Activated naive CD4-positive, alpha-beta T cell treated with anti-CD3 and anti-CD28 coated beads, Interleukin-2, amount 10 ng/mL, durations not matched to agents 7 days and 5 days (primary cell): ENCODE measurements at places on chromosomes 7 and 10.
A peak's percentile ranks its signal among the peaks of the same experiment; 100 is the strongest.

GRCh38 chr10:11593612-11594011 is 17.8 kb downstream of the USP6NL start:
- no peak for DNase-seq

GRCh38 chr7:108515630-108516029 is 10.3 kb downstream of the PNPLA8 start:
- no peak for DNase-seq

GRCh38 chr7:29202651-29203069 is 8.1 kb downstream of the CHN2 start:
- DNase-seq, result no peak

GRCh38 chr7:127704211-127704610 is 52.2 kb downstream of the SND1 start:
- no peak for DNase-seq

DNA sequence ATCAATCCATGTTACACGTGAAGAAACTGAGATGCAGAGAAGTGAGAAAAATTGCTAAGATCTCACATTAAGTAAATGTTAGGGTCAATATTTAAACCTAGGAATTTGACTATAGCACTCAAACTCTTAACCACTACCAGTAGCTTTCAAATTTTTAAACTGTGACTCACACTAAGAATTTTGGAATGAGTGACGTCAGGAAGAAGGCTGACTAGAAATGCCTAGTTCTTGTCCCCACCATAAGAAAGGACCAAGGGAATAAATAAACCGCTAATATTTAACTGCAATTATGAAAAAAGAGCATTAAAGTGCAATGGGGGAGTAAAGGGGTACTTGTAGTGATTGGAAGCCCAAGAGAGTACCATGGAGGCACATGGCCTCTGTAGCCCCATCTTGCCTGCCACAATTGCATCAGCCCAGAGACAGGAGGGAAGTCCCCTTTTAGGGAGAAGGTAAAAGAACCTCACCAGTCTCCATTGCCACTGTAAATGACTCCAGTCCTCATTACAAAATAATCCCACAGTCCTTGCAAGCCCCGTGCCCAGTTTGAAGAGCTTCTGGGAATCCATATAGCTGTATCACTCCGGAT is 3.5 kb upstream of the AKR1B1 start:
- no peak for DNase-seq

- peak; percentile 50 for DNase-seq
These were observed 19.8 kb downstream of the ERCC6 start for GRCh38 chr10:49518982-49519578.

DNA sequence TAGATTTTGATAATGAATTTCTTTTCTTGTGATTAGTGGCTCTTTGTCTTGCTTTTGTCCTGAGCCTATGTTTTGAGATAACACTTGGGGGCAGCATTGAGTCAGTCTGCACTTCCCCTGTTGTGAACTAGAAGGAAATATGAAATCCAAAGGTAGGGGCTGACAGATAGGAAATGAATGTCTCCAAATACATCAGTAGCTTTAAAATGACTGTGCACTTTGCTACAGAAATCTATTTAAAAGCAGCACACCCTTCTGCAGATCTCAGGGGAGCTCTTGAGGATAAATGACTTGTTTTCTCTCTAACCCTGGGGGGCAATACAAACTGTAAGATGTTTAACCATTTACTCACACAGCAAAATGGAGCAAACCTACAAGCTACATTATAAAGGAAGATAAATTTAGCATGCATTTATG is 176.0 kb upstream of the MYO3A start:
- peak; percentile 22 for DNase-seq

DNA sequence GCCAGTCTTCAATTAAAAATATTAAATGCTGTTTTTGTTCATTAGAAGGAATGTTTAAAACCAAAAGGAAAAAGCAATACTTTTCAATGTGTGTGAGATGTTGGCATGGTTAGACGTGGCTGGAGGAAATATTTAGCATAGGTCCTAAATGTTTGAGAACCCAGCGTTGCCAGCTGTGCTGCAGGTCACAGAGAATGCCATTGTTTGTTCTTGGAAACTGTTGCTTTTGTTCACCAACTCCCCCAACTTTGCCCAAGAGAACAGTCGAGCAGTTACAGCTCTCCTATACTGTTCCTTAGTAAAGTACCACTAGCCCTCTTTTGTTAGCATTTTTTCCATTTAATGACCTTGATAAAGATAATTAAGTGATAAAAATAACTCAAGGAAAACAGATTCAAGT is 44.5 kb upstream of the ELMO1 start:
- DNase-seq, result no peak

GRCh38 chr7:106947244-106947728 is 82.2 kb downstream of the PIK3CG start:
- peak; percentile 53 for DNase-seq

DNA sequence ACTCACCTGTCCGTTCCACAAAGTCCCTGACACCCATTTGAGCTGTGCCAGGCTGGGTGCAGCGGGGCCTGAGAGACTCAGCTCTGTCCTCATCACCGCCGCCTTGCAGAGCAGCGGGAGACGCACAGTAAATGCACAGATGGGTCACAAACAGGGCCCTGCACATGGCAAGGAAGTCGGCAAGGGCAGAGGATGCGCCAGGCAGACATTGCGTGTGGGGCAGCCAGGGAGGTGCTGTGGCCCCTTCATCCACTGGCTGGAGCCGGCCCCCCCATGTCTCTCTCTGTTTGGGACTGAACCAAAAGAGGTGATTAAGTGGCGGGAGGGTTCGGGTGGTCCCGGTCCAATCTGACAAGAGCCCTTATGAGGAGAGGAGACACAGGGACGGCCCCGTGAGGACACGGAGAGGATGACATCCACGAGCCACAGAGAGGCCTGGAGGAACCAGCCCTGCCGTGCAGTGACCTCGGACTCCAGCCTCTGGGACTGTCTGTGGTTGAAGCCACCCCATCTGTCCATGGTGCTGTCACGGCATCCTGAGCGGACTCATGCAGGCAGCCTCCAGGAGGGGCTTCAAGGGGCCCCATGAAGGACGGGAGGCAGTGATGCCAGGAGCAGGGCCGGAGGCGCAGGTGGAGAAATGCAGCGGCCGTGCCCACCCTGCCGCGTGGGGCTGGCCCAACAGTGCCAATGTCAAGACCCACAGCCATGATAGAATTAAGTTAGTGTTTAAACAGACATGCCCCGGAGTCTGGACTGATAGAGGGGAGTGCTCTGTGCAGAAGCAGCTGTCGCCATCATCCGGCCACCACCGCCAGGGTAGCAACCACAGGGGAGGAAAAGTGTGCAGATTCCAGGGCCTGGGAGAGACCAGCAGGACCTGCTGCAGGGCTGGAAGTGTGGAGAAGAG is 28.4 kb upstream of the FOXL3 start:
- DNase-seq, result no peak

- DNase-seq, result no peak
These were observed 388.7 kb upstream of the RNF32 start for GRCh38 chr7:156251861-156252260.

DNA sequence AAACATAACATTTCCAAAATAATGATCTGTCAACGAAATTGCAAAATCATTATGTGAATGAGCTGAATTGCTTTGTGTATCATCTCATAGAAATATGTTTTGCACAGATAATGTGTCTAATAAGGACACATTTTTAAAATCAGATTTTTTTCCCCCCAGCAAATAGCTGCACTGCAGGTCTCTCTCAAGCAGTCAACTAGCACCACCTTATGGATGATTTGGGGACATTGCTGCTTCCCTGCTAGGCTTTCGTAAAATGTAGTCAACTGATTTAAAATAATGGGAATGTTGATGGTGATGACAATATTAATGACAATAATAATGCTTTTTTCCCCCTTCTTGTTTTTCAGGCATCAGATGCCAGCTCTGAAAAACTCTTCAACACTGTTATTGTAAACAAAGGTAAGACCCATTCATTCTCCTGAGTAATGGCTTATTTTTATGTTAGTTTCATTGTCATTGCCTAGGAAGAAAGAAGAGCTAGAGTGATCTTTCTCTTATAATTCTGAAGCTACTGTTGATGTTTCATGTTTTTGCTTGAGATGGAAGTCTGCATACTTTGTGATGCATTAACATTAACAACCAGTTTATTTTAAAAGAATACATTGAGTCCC is 433.6 kb upstream of the GALNT17 start:
- peak; percentile 24 for DNase-seq

GRCh38 chr10:83848677-83849076 is 290.6 kb upstream of the GHITM start:
- no peak for DNase-seq

DNA sequence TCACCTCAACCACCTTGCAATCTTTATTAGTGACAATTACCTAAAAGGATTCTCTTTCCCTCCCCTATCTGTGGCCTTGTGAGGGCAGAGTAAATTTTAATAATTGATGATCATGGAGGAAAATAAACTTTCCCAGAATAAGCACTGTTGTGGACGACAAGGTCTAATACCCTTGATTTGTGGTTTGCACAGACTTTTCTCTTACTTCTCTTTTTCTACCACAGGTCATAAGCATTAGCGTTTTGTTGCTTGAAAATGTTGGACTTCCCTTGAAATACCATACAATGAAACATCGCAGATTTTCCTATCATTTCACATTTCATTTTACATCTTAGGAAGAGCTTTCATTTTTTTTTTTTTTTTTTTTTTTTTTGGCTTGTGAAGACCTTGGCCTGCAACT is 188.1 kb upstream of the TMEM72 start:
- no peak for DNase-seq

DNA sequence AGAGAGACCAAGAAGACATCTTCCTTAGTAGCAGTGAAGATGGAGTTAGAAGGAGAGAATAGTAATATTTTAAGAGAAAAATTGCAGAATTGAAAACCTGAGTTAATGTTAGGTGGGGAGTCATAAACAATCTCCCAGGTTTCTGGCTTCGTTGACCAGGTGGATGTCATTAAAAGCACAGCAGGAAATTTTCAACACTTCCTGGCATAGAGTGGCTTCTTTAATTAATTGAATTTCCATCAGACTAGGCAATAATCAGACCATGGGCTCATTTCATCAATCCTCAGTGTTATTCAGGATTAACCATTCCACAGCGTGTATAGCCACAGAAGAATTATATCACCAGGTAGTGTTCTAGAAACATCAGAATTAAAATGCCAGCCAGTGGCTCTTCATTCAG is 268.2 kb downstream of the CCDC3 start:
- no peak for DNase-seq

- no peak for DNase-seq
These were observed 66.3 kb downstream of the LHPP start for GRCh38 chr10:124527874-124528395.

GRCh38 chr10:21084700-21085099 is 187.6 kb upstream of the NEBL start:
- no peak for DNase-seq

GRCh38 chr7:85000735-85001350 is 186.0 kb downstream of the SEMA3D start:
- no peak for DNase-seq

GRCh38 chr7:106927536-106927935 is 62.5 kb downstream of the PIK3CG start:
- DNase-seq, result no peak

DNA sequence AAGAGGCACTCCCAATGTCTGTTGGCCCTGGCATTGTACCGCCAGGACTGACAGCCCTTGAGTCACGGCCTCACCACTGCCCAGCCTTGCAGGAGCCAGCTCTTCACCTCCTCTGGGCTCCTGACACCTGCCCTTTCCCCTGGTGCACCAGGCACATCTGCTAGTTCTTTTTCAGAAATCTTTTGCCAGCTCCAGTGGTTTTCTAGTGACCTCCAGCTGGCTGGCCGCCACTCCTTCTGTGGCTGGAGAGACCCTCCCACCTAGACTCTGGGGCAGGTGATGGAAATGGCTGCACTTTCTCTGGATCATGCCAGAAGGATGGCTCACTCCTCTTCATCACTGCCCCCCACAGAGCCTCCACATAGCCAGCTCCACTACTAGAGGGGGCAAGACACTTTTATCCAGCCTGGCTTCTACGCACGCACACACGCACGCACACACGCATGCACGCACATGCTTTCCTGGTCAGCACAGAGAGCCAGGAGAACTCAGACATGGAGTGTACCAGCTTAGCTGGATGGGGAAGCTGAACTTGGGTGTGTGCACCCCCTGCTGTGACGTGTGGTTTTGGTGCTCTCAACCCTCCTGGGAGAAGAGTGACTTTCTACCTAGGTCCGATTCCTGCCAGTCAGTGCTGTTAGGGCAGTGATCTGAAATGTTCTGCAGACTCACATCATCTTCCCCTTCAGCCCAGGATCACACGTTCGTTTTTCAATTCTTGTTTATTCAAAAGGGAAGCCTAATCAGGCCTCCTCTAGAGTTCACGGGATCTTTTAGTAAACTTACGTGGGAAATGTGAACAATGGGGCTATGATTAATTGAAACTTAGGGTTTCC is 222.0 kb downstream of the PRPF18 start:
- DNase-seq, result no peak

- DNase-seq, result no peak
These were observed 70.5 kb downstream of the MICALL2 start for GRCh38 chr7:1388703-1389335.

DNA sequence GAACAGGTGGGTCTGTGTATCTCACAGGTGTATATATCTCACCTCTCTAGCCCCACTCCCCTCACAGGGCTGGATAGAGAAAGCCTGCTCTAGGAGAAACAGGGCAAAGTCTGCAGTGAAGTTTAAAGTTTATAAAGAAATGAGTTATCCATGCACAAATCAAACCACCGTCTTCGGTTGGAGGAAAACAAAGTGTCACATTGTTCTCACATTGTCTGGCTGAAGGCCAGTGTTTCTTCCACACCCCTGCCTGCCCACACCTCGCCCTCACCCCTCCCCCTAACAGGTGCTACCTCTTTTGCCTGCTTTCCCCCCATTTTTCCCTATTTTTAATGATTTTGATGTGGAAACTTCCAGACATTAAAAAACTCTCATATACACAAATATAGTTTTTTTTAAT is 25.8 kb downstream of the AQP1 start:
- DNase-seq, result no peak

GRCh38 chr10:90289037-90289436 is 568.8 kb downstream of the HTR7 start:
- no peak for DNase-seq
